ENCODE measurements at places on chromosomes 3 and 15.

- no peak for DNase-seq
Measured at GRCh38 chr3:189146848-189147247, 24.9 kb upstream of the TPRG1 start.

DNA sequence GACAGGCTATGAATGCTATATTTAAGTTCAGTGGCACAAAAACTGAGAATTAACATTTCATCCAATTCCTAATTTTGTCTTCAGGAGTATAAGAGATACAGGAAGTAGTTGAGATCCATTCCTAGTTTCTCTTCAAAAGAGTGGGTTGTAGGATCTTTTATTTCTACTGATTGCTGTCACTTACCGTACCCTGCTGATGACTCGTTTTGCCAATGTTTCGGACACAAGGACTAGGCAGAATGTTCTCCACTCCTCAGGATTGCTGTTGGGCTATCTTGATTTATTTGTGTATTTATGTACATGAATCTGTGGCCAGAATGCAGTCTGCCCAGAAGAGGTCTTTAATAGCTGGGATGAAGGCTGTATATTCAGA is 11.9 kb downstream of the ARL8B start:
- no peak for DNase-seq

GRCh38 chr3:12194669-12195161 is 36.0 kb upstream of the TIMP4 start:
- DNase-seq = peak; percentile 67

DNA sequence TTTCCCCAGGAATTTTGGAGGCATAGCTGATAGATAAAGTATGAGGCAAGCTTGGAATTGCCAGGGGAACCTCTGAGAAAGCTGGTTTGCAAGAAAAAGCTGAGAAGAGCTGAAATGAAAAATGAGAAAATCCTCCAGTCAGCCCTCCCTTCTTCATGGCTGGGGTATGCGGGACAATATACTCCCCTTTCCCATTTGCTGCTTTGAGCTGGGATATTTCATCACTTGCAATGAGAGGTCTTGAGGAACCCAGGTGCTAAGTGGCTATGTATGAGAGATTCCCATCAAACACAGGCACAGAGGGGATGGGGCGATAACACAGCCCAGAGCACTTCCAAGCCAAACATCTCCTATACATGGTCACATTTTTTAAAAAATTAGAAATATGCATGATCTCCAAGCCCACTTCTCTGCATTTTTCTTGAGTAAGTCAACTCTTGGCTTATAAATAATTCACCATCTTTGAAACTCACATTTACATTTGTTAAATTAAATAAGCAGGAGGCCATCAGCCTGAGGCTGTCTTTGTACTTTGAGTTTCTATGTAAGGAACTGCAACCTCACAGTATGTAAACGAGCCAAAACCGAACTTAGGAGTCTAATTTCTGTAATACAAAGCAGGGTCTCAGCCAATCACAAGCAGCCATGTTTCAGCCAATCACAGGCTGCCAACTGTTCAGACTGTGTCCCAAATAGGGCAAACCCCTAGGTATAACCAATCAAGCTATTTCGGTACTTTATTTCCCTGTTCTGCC is 983.6 kb upstream of the NR2F2 start:
- no peak for DNase-seq

DNA sequence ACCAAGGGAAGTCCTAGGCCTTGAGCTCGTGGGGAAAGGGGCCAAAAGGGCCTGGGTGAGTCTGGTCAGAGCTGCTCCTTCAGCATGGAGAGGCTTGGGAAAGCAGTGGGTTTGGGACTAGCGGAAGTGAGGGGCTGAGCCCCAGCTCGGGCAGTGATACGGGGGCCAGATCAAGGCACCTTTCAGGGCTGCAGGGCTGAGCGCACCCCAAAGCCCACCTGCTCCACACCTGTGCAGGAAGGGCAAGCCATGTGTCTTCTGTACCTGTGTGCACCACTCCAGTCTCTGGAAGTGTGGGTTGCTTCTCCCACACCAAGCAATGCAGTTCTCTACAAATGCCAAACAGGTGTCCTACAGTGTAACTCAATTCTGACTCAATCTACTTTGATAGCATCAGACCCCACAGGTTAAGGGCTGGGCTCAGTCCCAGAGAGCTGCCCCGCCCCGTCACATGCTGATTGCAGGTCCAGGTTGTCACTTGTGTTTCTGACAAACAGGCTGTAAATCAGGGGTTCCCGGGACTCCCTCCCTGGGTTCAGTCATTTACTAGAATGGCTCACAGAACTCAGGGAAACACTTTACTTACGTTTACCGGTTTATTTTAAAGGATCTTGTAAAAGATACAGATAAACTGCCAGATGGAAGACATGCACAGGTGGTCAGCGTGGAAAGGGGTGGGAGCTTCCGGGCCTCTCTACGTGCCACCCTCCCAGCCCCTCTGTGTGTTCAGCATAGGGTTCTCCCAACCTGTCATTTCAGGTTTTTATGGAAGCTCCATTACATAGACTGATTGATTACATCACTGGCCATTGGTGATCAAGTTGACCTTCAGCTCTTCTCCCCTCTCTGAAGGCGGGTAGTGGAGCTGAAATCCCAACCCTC is 28.8 kb upstream of the KLF13 start:
- no peak for DNase-seq

- DNase-seq = no peak
Measured at GRCh38 chr3:134749802-134750553, 45.1 kb upstream of the EPHB1 start.

DNA sequence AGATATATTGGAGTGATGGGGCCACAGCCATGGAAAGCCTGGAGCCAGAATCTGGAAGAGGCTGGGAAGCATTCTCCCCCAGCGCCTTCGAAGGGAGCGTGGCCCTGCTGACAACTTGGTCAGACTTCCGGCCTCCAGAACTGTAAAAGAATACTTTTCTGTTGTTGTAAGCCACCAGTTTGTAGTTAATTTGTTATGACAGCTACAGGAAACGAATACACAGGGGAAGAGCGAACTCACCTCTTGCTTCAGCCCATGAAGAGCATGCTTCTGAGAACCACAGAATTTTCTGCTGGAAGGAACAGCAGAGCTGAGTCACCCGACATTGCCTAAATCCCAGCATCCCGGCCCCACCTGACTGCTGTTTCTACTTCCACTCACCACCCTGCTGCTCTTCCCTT is 501.7 kb downstream of the SHQ1 start:
- no peak for DNase-seq

GRCh38 chr15:88838667-88839066 is 35.4 kb downstream of the ACAN start:
- DNase-seq = no peak

- DNase-seq = no peak
Measured at GRCh38 chr3:43203022-43203421, 83.3 kb upstream of the SNRK start.

GRCh38 chr15:72285402-72285801 is 13.0 kb upstream of the PARP6 start:
- DNase-seq = no peak

DNA sequence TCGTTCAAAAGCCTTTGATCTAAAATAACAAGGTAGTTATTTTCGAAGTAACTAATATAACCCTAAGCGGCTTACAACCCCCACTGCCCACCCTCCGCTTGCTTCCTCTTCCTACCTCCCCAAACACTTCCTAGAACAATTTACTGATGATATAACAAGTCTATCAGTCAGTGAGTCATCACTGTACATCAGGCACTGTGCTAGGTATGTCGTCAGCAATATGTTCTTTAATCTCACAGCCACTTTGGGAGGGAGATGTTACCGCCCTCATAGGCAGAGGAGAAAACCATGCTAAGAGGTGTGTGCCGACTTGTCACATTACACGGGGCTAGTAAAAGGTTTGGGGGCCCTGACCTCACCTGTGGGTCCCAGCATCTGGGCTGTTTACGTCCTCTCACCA is 381.8 kb downstream of the EPHB1 start:
- DNase-seq = no peak

DNA sequence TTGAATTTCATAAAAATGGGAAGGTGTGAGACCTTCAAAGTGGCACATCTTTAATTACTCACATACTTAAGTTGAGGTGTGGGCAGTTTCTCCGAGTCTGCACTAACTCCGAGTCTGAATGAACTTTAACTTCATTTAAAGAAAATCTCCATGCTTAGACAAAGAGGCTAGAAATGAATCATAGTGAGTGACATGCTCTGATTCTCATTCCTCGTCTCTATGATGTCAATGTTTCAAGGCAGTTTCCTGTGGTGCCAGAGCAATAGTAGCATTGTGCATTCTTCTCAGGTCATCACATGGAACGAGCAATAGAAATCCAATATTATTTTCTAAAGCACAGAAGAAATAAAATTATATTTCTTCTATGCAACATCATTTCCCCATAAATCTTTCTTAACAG is 224.8 kb downstream of the KCNMB2 start:
- no peak for DNase-seq

DNA sequence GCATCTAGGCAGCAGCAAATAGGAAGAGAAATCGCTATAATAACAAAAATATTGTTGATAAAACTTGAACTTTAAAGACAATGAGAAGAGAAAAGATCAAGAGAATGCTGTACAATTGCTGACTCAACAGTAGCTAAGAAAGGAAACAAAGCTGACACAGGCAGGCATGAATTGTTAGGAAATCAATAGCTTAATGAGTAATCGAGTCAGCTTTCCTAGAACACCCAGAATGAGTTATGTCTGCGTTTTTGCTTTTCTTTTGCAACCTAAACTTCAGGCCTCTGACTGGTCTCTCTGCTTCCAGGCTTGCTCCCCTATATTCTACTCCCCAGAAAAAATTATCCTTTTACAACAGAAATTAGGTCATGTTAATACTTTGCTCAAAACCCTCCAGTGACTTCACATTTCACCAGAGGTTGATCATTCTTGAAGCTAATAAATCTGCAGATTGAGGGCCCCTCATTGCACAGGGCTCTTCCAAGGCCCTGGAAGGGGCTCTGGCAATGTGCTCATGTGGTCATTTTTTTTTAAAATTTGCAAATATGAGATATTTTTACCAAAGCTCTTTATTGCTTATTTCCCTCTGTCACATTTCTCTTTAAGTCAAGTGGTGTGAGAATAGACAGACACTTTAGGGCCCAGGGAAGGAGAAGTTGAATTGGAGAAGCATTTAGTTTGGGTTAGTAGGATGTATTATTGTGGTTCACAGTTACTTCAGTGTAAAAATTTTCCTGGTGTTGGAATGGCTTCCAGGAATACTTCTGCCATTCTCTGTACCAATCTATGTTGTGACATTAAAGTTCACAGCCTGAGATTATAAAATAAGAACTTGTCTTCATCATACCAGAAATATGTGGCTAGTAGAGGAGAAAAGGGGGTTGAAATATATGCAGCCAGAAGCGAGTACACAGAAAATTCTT is 116.3 kb downstream of the TMCO5A start:
- DNase-seq = no peak

GRCh38 chr3:142098964-142099363 is 50.4 kb downstream of the TFDP2 start:
- DNase-seq = no peak

GRCh38 chr3:158106766-158107471 is 699 bp upstream of the SHOX2 start:
- no peak for DNase-seq

- DNase-seq = no peak
Measured at GRCh38 chr15:91183596-91183995, 83.5 kb downstream of the SV2B start.

DNA sequence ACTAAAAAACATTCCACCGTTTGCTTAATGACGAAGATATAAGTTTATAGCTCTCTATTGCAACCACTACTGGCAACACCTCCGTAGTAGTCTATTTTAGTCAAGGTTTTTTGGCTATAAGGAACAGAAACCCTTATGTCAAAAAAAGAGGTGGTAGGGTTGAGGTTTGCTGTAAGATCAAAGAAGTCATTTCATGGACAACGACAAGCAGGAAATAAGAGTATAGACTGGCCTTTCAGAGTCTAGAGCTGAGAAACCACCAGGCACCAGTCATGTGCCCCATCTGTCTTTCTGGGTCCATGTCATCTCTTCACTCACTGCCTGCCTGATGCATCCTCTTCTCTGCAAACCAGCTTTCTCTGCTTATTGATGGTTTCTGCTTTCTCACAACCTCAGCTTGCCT is 42.7 kb downstream of the THBS1 start:
- DNase-seq = no peak

DNA sequence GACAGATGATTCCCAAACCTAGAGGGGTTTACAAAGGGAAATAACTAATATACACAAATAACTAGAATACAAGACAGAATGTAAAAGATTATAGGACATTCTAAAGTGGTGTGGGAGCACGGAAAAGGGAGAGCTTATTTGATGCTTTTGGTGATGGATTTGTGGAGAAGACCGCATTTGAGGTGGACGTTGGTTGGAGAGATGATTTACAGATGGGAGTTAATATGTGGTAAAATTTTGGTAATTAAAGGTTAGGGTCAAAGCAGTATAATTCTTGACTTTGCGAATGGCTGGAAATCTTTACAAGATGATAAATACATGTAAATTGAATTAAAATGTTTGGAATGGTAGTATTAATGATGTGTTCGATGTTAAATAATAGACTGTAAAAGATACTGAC is 1.2 kb downstream of the KNL1 start:
- DNase-seq = no peak

GRCh38 chr3:138381950-138382715 is 33.8 kb downstream of the MRAS start:
- DNase-seq = peak; percentile 43

GRCh38 chr3:49199900-49200281 is 28.5 kb downstream of the KLHDC8B start:
- no peak for DNase-seq

DNA sequence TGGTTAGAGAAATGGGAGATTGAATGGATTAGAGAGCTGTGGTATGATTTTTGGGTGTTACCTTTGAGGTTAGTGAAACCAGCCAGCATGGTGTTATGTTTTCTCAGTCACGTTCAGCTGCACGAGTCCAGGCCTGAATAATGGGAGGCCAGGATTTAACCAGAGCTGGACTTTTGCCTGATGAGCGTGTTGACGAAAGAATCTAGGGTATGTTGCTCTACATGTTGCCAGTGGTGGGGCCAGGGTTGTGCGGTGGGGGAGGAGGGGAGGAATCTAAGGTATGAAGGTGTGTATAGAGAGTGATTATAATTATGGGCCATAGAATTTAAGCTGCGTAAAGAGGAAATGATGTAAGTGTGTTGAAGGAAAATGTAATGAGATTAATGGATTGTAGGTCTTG is 22.8 kb downstream of the MINDY2 start:
- peak; percentile 9 for DNase-seq

DNA sequence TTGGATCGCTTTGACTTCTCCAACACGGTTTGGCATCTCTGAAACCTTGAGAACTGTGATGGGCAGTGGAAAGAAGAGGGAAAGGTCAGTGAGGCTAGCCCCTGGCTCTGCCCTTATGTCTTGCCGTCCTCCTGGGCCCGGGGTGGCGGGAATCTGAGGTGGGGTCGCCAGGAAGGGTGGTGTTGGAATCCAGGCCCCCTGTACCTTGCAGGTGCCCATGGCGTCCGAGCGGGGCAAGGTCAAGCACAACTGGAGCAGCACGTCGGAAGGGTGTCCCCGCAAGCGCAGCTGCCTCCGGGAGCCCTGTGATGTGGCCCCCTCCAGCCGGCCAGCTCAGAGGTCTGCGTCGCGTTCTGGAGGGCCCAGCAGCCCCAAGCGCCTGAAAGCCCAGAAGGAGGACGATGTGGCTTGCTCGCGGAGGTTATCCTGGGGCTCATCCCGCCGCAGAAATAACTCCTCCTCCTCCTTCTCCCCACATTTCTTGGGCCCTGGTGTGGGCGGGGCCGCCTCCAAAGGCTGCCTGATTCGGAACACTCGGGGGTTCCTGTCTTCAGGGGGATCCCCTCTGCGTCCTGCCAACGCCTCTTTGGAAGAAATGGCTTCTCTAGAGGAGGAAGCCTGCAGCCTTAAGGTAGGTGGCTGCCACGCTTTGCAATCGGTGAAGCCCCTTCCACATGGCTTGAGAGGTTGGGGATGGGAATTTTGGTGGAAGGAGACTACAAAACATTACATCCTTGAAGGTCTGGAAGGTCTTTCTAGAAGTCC is 907 bp downstream of the TATDN2 start:
- DNase-seq = peak; percentile 70

- DNase-seq = no peak
Measured at GRCh38 chr3:178597371-178597770, 61.1 kb downstream of the KCNMB2 start.

Measured in HuH-7.5 (cell line).